NCI-H1092 treated with DMSO at 0.1 percent for 48 hours (cell line): ENCODE measurements at places on chromosomes 5 and 9.

DNA sequence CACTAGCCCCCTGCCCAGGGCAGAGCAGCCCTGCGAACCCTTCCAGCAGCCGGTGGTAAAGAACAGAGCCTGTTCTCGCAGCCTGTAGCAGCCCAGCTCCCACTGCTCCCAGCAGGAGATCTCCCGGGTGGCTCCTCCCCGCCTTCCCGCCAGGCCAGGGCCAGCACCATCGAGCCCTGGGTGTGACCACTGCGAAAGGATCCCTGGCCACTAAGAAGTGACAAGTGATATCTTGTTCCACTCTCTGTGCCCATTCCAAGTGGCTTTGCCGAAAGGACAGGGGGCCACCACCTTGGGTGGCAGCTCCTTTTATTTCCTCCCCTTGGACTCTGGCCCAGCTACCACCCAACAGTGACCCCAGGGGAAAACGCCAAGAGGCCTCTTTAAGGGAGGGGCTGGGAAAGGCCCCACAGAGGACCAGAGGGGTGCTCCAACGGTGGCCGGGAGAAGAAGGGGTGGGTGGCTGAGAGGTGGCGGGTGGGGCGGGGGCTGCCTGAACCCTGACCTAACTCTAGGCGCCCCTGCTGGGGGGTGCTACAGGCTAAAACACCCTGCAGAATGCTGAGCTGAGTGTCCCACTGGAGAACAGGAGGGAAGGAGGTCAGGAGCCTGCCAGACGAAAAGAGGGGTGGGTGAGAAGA is 1.6 kb downstream of the NACC2 start:
- DNase-seq, result no peak

DNA sequence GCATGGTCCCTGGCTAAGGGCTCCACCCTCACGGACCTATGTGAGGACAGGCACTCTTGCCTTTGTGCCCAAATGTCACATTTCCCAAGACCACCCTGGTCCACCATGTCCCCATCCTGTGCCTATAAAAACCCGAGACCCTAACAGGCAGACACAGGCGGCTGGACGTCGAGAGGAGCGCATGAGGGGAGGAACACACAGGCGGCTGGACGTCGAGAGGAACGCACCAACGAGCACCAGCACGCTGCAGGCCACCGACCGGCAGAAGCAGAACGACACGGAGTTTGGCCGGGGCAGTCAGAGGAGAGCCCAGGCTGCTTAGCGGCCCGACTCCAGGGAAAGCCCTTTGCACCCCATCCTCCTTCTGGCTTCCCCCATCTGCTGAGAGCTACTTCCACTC is 119.9 kb downstream of the ADAMTS2 start:
- DNase-seq, result no peak

- DNase-seq, result no peak
Observed at GRCh38 chr5:11672385-11673085, 231.7 kb downstream of the CTNND2 start.

GRCh38 chr9:8653855-8654254 is 854.3 kb upstream of the DMAC1 start:
- DNase-seq, result no peak

- no peak for DNase-seq
Observed at GRCh38 chr5:13439430-13439829, 505.1 kb downstream of the DNAH5 start.

GRCh38 chr9:135992486-135993408 is 31.6 kb upstream of the UBAC1 start:
- peak; percentile 25 for DNase-seq

GRCh38 chr9:76637416-76637815 is 126.8 kb upstream of the PCA3 start:
- no peak for DNase-seq

GRCh38 chr9:69877852-69878514 is 57.4 kb downstream of the CFAP95 start:
- peak; percentile 9 for DNase-seq

DNA sequence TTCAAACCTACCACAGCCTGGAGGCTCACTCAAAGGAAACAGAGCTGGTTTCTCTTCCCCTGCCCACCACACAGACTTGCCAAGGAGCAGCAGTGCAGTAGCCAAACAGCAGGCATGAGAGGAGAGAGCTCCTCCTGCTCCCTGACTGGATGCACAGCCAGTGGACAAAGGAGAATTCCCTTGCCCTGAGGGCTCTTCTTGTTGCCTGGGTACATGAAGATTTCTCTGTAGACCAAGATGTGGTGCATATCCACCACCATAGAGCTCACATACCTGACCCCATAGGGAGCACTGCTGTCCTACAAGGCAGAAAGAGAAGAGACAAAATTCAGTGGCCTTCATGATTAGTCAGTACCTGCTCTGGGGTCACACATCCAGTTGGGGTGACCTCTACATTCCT is 56.3 kb upstream of the SPATA31E1 start:
- DNase-seq, result no peak

DNA sequence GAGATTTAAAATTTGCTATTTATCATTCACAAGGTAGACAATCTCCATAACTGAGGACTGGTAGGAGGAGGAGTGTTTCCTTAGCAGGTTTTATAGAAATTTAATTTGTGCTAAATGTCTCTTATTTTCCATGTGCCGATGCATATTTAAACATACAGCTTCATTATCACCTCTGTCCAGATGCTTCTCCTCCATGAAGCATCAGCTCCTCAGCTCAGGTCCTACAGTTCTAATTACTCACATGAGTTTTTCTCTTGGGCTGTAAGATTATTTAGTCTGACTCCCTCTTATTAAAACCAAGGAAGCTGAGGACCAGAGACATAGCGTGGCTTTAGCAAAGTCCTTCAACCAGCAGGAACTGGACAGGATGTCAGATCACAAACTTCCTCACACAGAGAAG is 300.2 kb upstream of the PANK3 start:
- DNase-seq, result no peak

DNA sequence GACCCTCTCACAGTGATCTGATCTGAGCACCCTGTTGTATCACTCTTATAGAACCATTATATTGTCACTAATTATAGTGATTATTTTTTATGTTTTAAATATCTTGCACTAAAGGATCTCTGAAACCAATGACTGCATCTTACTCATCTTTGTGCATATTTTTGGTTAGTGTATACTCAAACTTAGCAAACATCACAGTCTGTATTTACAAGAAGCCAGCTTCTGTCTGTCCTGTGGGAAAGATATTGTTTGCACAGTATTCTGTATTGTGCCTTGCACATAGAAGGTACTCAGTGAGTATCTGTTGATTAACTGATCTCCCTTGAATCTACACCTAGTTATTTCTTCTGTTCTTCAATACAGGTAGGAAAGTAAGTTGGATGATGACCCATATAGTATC is 131.5 kb downstream of the PAM start:
- DNase-seq, result no peak

GRCh38 chr9:135926402-135927194 is 19.3 kb upstream of the CAMSAP1 start:
- no peak for DNase-seq

DNA sequence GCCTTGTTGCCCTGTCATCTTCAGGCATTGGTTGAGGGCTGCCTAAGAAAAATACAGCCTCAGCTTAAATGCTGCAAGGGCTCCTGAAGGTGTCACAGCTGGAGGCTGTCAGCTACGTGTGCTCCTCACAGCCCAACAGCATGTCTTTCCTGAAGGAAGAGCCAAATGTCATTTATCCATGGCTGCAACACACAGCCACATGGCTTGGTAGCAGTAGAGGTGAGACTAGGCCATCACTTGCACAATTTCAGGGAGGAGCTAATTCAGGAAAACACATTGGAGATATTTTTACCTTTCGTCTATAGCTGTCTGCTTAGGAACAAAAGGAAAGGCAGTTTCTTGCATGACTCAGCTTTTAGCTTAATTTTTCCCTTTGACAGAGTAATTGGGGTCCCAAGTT is 260.7 kb downstream of the SYK start:
- no peak for DNase-seq

DNA sequence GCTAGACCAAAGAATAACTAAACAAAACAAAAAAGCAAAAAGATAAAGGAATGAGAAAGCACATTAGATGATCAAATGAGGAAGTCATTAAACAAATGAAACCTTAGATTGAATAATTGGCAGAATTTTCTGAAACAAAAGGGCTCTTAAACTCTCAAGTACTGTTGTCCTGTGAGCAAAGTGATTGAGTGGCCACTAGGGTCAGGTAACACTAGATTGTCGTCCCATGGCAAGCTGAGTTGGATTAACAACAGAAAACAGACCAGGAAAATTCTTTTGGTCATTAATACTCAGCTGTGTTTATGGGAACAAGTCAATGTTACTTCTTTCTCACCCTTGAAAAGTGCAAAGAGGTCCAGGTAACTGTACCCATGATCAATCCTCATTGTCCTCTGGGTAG is 81.6 kb upstream of the MRPS30 start:
- no peak for DNase-seq

- no peak for DNase-seq
Observed at GRCh38 chr9:71608825-71609447, 159.4 kb downstream of the CEMIP2 start.

DNA sequence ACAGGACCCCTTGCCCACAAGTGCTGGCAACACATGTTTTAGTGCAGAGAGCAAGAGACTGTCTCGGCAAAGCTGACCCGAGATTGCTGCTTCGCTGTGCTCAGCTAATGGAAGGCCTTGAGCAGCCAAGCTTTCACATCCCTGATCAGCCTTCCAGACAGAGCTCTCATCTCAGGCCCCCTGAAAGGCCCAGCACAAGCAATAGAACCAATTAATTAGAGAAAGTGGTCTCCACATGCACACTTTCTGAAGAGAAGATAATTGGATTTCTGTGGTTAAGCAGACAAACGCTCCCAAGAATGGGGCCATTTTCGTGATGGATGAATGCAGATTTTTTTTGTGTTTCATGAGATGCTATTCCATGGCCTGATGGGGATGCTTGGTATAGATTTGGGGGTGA is 174.9 kb downstream of the NSG2 start:
- DNase-seq, result no peak

- DNase-seq, result no peak
Observed at GRCh38 chr5:143682929-143683386, 129.0 kb upstream of the HMHB1 start.

- DNase-seq, result no peak
Observed at GRCh38 chr9:134556531-134557068, 85.0 kb upstream of the COL5A1 start.

DNA sequence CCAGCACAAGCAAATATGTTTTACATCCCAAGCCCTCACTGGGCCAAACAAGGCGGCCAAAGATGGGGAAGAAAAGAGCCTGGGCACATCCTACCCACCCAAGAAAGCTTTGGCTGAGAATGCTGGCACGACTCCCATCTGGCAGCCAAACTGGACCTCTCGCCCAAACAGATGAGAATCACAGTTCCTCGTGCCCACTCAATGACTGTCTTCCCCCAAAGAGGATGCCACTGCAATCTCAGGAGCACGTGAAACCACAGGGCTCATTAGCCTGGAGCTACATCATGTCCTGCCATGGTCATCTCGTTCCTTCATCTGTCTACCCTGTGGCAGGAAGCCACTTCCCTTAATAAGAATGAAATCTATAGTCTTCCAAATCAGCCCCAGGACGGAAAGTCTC is 536.8 kb downstream of the BNC2 start:
- no peak for DNase-seq

DNA sequence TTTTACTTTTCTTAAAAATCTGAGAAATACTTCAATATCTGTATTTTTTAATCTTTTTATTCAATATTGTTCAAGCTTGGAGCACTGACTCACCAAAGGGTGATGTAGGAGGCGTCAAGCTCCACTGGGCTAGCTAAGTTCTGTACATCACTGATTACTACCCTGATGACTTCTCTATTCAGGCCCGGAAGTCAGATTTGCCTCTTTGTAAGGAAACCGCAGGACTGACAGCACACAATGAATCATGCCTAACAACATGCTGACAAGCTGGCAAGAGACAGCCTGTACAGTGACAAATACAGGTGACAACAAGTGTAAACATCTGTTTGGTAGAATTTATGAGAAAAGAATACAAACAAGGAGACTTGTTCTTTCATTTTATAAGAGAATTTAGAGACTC is 627.9 kb upstream of the RORB start:
- peak; percentile 29 for DNase-seq

GRCh38 chr9:124559871-124560270 is 52.7 kb upstream of the NR5A1 start:
- no peak for DNase-seq

GRCh38 chr5:43036409-43036808 is 3.7 kb downstream of the ANXA2R start:
- DNase-seq, result no peak

DNA sequence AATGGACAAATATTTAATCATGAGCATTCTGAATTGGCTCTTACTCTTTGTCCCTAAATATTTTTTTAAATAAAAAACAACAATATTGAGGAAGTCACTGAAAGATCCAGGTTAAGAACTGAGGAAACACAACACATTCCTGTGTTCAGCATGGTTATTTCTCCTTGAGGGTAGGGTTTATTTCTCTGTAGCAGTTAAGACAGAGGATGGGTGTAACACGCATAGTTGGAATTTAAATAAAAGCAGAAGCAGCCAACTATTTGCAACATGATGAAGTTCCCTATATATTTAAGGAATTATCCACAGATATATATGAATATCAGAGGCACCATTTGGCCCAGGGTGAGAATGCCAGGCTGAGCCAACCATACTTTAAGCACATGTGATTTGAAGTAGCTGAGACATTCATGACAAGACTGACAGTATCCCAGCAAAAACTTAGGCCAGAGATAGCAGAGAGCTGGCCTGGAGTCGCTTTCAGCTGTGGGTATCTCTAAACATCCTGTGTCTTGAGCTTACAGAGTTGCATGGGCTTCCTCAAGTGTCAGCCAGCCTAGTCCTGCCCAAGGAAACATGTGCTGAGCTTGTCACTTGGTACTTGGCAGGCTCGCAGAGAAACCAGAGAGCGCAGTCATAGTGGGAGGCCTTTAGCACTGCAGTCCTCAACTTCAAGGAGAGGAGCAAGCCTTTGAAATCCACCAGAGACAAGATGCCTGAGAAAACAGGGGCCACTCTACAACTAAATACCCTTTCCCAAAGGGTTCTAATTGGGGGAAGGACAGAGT is 43.6 kb downstream of the SEMA5A start:
- DNase-seq, result no peak

DNA sequence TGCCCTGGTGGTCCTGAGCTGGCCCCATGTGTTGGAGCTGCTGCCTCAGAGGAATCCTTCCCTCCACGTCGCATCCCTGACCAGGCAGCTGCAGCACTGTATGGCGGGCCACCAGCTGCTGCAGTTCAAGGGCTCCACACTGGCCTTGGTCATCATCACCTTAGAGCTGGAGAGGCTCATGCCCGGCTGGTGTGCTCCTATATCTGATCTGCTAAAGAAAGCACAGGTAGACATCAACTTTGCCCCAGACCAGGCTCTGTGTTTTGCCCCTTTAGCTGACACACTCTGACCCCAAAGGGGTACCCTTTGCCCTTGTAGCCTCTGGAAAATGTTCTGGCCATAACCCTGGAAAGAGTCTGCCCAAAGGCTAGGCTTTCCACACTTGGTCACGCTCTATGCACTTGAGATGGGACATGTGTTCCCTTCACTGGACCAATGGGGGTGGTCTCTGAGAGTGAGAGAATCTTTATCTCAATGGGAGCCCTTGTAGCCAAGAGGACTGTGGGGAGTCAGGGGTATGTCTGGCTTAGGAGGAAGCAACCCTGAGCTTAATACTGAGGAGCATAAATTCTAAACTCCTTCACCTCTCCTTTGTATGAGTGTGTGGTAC is 4.8 kb downstream of the CCNI2 start:
- no peak for DNase-seq
